ENCODE measurements at places on chromosomes 4 and X. TPM values are rescaled to one million over a fixed set of nuclear protein-coding genes. Genes with fewer than 3 reads are reported as not detected.

DNA sequence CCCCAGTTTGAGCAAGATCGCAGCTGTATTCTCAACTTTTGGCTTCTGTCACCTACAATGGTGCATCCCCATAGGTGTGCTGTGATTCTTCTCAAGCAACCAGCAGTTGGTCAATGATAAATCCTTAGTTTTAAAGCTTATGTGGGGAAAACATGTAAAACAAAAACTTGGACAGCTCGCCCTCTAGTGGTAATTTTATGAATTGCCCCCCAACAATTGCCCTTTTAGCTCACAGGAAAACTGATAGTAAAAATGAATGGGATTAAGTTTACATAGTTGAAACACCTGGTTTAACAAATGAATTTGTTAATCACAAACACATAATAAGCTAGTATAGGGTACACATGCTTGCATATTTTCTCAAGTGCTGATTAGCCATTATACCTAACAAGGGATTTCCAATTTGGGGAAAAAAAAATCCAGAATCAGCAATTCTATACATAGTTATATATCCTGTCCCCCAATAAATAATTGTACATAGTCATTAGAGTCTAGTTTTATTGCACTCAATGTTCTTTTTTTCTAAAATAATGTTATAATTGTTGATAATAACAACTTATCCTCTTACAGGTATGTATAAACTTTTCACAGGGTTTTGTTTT, 30.1 kb downstream of the TEX13A start:
- H3K4me1 ChIP-seq = no peaks in the 10 kb centered on the region
- no peaks in the 10 kb centered on the region for H3K36me3 ChIP-seq
- no peak for DNase-seq
- H3K27ac ChIP-seq = no peak overlapping the region
- H3K4me3 ChIP-seq = no peak overlapping the region

DNA sequence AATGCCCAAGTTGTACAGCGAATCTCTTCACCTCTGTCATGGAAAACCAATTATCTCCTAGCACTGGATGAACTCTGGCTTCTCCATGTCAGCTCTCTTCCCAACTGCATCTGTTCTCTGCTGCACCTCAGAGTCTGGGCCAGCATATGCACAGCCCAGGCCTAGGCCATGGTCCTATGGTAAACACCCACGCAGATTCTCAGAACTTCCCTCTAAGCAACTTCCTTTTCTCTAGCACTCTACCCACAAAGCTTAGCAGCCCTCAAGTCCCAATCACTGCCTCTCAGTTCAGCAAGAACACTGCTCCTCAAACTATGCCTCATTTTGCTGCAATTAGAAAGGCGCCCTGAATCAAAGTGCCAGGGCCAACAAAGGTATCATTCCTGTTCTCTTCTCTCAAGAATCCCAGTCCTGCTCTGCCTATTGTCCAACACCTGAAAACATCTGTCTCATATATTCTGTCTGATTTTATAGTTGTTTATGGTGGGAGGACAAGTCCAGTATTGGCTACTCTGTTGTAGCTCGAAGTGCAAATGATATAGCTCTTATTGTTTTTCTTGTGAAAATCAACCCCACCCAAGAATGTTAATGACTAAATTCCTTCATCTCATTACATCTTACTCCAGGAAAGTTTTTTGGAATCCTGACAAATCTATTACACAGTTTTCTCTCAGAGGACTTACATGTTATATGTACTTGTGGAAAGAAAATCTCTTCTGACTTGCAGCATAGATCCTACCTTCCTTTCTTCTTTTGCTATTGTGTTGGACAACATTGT, 85.4 kb downstream of the DCHS2 start:
- no peaks in the 10 kb centered on the region for H3K36me3 ChIP-seq
- no peak overlapping the region for H3K4me3 ChIP-seq
- H3K4me1 ChIP-seq = no peaks in the 10 kb centered on the region
- DNase-seq = no peak
- H3K27ac ChIP-seq = no peak overlapping the region

- no peak overlapping the region for H3K27ac ChIP-seq
- no peaks in the 10 kb centered on the region for H3K27me3 ChIP-seq
- H3K4me1 ChIP-seq = no peaks in the 10 kb centered on the region
- no peak overlapping the region for H3K4me3 ChIP-seq
- no peaks in the 10 kb centered on the region for H3K36me3 ChIP-seq
- DNase-seq = no peak
Observed at GRCh38 chrX:84160736-84161135, 27.3 kb downstream of the RPS6KA6 start.

GRCh38 chrX:120310861-120311726, at the start of gene TMEM255A:
Gene TMEM255A, minus strand, starts transcription at chrX:120311461. Its CDS starts 152 bp downstream, at chrX:120311309.
- H3K27me3 ChIP-seq = peaks cover 40% of the 10 kb centered on the region
- no peak for DNase-seq
- no peak within 1 kb of the TSS for H3K27ac ChIP-seq
- peaks cover 27% of the 10 kb centered on the region for H3K4me1 ChIP-seq

GRCh38 chr4:1550122-1551070, 133.7 kb downstream of the FAM53A start:
- no peaks in the 10 kb centered on the region for H3K36me3 ChIP-seq
- no peaks in the 10 kb centered on the region for H3K4me1 ChIP-seq
- DNase-seq = no peak
- H3K4me3 ChIP-seq = no peak overlapping the region
- H3K27ac ChIP-seq = no peak overlapping the region

GRCh38 chr4:1793940-1794808, 1.1 kb downstream of the FGFR3 start:
- DNase-seq = no peak
- H3K4me1 ChIP-seq = no peaks in the 10 kb centered on the region
- H3K4me3 ChIP-seq = no peak overlapping the region
- no peaks in the 10 kb centered on the region for H3K36me3 ChIP-seq
- no peak overlapping the region for H3K27ac ChIP-seq
- H3K27me3 ChIP-seq = no peaks in the 10 kb centered on the region

The FAM114A1 gene
- total RNA-seq = 1.9 TPM

The SLC25A6 gene
- 343 TPM for total RNA-seq

The VSIG1 gene
- total RNA-seq = not detected

The SLC16A2 gene
- not detected for total RNA-seq
